ENCODE measurements at places on chromosomes 7 and 10.

GRCh38 chr7:76069238-76069638 lies 21.3 kb downstream of the MDH2 start:
- DNase-seq: no peak

GRCh38 chr7:142602183-142602582 lies 147.1 kb upstream of the PRSS1 start:
- no peak for DNase-seq

DNA sequence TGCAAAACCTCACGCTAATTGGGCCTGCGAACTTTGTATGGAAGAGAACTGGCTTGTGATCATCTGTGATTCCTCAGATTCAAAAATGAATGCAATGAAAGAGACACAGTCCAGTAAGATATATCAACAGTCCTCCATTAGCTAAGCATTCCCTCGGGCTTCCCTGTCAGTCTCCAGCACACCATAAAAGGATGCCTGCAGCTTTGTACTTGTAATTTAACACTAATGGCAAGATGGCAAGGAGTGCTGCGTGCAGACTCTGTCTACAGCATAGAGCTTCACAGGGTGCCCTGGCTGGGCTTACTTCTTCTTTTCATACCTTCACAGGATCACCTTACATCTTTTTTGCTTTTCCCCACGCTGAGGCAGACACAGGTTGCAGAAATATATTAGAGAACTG lies 200.0 kb downstream of the GFRA1 start:
- no peak for DNase-seq

GRCh38 chr7:137342265-137342664 lies 1.3 kb downstream of the PTN start:
- DNase-seq: no peak

DNA sequence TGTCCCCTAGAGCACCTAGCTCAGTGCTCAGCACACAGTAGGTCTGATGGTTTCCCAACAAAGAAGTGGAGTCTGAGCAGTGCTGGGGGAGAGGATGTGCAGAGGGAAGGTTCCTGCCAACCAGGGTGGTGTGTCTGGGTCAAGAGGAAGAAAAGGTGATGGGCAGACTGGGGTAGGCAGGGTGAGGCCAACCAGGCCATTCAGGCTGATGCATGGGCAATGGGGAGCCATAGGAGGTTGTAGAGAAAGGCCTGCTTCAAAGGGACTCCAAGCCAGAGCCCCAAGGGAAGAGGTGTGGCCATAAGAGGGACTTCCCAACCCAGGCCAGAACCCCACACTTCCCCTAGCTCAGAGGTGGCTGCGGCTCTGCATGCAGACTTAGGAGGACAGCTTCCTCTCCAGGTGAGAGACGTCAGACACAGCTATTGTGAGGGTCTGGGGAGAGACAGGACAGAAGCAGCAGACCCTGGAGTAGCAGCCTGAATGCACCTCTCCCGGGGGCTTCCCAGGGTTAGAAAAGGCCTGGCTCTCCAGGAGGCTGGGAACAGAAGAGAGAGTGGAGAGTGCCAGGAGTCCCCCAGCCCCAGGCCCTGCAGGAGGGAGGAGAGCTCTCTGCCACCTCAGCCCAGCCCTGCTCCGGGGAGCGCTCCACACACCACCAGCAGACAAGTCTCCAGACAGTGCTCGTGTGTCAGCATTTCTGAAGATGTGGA lies 87.4 kb upstream of the ZMIZ1 start:
- no peak for DNase-seq

DNA sequence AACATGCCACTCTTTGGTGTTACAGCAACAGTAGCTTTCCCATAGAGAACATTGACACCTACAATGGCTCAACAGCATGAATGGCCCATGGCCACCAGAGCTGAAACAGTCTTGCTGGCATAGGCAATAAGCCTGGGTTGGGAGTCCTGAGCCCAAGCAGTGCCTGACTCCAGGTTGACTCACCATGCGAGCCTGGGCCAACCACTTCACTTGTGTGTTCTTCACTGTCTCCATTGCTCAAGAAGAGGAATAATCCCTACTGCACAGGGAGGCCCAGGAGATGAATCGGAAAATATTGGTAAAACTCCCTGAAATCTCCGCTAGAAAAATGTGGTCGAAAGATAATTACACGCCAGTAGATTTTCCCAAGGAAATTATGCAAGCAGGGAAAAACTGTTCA lies 89.2 kb upstream of the INHBA start:
- no peak for DNase-seq

GRCh38 chr7:148290538-148290937 lies 300.0 kb upstream of the C7orf33 start:
- peak; percentile 2 for DNase-seq

GRCh38 chr10:85527616-85528317 lies 838.8 kb downstream of the GRID1 start:
- no peak for DNase-seq

- DNase-seq: no peak
Observed at GRCh38 chr7:41693150-41693997, 9.5 kb downstream of the INHBA start.

- no peak for DNase-seq
Observed at GRCh38 chr7:82521906-82522445, 78.4 kb upstream of the CACNA2D1 start.

DNA sequence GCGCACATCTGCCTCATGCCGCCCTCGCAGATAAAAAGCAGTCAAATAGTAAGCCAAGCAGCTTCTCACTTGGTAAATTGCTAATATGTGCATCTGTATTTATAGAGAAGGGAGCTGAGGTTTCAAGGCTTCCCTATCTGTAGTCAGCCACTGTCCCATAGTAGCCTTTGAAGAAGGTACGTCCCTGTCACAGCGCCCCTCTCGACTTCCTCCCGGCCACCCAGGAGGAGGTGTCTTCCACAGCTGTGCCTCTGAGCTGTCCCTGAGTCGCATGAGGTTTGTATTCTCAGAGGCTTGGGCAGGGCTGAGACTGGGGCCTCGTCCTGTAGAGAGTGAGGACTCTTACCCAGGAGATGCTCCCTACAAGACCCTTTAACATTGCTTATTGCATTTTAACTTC lies 49.0 kb downstream of the SPOCK2 start:
- DNase-seq: no peak

DNA sequence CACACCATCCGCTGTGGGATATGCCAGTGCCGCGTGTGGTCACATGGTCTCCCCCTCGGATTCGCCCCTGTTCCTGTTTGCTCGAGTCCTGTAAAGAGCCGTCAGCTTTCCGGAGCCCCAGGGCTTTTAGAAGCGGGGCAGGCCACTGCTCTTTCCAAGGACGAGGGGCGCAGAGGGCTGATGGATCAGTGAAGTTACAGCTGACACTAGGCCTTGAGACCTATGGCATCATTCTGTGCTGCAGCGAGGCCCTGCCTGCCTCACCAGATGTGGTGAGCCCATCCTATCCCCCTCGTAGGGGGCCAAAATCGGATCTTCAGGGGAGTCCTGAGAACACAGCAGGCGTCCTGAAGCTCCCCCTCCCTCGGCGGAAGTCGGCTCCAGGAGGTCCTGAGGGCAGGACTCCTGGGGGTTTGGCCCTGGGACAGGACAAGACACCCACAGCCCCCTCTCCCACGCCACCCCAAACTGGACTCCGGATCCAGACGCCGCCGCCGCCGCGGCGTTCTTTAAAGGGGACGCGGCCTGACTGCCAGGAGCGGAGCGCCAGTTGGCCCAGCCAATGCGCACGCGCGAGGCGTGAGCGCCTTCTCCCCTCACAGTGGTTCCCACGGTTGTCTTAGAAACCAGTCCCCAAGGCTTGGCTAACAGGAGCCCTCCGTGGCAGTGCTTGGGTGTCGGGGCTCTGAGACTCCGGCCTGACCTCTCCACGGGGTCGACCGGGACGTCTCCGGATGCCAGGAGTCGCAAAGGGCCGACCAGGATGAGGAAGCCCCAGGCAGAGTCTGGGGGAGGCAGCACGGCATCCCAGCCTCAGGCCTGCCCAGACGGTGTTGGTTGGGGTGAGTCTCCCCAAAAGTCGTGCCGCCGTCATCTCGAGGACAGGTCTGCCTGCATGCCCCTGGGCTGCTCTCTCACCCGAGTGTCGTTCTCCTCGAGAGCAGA lies 371.7 kb downstream of the ZNF716 start:
- DNase-seq: no peak

GRCh38 chr7:158975526-158976467 lies 119.4 kb downstream of the DYNC2I1 start:
- peak; percentile 72 for DNase-seq

- no peak for DNase-seq
Observed at GRCh38 chr10:68870061-68870460, 31.1 kb upstream of the DDX50 start.

Measured in NCI-H2081 (cell line).